ENCODE measurements at places on chromosomes 16 and 17. TPM values are rescaled to one million over a fixed set of nuclear protein-coding genes. Genes with fewer than 3 reads are reported as not detected.

DNA sequence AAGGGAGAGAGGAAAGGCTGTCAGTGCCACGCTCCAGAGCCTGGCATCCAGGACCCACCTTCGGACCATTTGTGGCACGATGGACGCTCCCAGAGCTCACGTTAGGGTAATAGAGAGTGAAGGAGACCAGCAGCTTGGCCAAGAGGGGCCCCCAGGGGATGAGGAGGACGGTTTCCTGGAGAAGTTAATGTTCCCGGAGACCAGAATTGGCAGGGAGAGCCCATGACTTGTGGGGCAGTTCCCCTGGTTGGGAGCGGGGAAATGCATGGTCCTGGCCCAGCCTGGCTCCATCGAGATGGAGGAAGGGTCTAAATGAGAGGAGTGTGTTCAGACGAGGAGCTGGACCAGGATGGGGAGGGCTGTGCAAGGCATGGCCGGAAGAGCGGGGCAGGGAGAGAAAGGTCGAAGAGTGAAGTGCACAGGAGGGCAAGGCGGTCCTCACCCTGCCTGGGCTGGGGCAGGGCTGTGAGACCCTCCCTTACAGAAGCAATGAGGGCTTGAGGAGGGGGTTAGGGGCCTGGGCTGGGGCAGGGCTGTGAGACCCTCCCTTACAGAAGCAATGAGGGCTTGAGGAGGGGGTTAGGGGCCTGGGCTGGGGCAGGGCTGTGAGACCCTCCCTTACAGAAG, 2.9 kb upstream of the HIC1 start:
- peak overlapping the region; percentile 57 for H3K4me3 ChIP-seq
- DNase-seq: no peak
- H3K27me3 ChIP-seq: no peaks in the 10 kb centered on the region
- peaks cover 18% of the 10 kb centered on the region for H3K4me1 ChIP-seq
- no peaks in the 10 kb centered on the region for H3K36me3 ChIP-seq
- H3K27ac ChIP-seq: no peak overlapping the region

DNA sequence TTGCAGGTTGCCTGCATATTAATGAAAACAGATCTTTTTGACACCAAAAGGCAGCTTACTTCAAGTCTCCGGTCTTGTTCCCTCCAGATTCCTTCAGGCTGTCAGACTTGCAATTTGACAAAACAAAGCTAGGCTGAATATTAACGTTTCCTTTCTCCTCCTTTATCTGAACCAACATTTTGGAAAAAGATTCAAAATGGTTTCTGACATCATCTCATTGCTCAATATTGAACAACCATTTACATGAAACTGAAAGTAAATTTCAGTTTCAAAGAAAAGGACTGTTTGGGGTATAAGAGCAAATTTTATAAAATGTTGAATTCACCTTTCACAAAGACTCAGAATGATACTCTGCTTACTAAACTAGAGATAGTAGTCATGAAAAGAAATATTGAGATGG, 521.8 kb downstream of the KCNJ2 start:
- H3K4me1 ChIP-seq: no peaks in the 10 kb centered on the region
- no peak for DNase-seq
- H3K36me3 ChIP-seq: no peaks in the 10 kb centered on the region
- no peak overlapping the region for H3K4me3 ChIP-seq
- no peaks in the 10 kb centered on the region for H3K27me3 ChIP-seq
- no peak overlapping the region for H3K27ac ChIP-seq

- no peak overlapping the region for H3K27ac ChIP-seq
- DNase-seq: no peak
- peaks cover 44% of the 10 kb centered on the region for H3K27me3 ChIP-seq
- no peaks in the 10 kb centered on the region for H3K4me1 ChIP-seq
- H3K4me3 ChIP-seq: no peak overlapping the region
Measured at GRCh38 chr16:22653876-22654275, 143.2 kb downstream of the NPIPB5 start.

Gene GAS2L2
- total RNA-seq: 0.15 TPM

Gene ETV4
- 1.6 TPM for total RNA-seq

GRCh38 chr17:42311240-42312034, 23.1 kb downstream of the STAT5A start:
- peak overlapping the region; percentile 81 for H3K27ac ChIP-seq
- H3K4me1 ChIP-seq: peaks cover 29% of the 10 kb centered on the region
- peak; percentile 84 for DNase-seq
- no peak overlapping the region for H3K4me3 ChIP-seq
- H3K27me3 ChIP-seq: no peaks in the 10 kb centered on the region

- peaks cover 66% of the 10 kb centered on the region for H3K27me3 ChIP-seq
- H3K36me3 ChIP-seq: no peaks in the 10 kb centered on the region
- DNase-seq: no peak
- H3K4me1 ChIP-seq: no peaks in the 10 kb centered on the region
Measured at GRCh38 chr17:49157784-49158183, 25.2 kb downstream of the B4GALNT2 start.

GRCh38 chr17:47630614-47631013, 19.1 kb upstream of the KPNB1 start:
- no peak for DNase-seq
- H3K27ac ChIP-seq: no peak overlapping the region
- no peak overlapping the region for H3K4me3 ChIP-seq
- no peaks in the 10 kb centered on the region for H3K27me3 ChIP-seq
- H3K4me1 ChIP-seq: peaks cover 2% of the 10 kb centered on the region

- H3K27me3 ChIP-seq: no peaks in the 10 kb centered on the region
- DNase-seq: no peak
Measured at GRCh38 chr17:202501-202951, 21.1 kb upstream of the DOC2B start.

DNA sequence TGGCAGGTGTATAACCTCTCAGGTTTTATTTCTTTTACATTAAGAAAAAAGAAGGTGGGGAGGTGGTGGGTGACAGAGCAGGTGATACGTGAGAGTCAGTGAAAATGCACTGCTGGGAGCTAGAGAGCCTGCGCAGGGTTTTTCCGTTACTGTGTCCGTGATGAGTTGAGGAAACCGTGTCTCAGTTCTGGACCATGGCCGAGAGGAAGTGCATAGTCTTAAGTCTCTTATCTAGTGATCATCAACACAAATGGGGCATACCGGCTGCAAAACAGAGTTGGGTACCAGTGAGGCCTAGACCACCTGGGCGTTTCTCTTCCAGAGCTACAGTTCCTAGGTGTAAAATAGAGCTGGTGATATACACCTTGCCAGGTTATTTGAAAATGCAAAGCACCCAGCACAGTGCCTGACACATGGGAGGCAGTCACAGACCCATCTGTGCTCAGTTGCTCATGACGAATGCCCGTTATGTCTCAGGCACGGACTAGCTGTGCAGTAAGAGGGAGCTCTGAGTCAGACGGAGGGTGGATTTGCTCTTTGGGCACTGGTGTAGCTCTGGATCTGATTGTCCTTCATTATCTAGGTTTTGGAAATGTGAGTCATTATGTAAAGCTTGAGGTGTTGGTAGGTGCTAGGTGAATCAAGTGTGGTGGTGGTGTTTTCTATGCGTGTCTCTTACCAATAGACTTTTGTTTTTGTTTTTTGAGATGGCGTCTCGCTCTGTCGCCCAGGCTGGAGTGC, 60.9 kb downstream of the RPTOR start:
- H3K36me3 ChIP-seq: no peaks in the 10 kb centered on the region
- peaks cover 3% of the 10 kb centered on the region for H3K4me1 ChIP-seq
- no peaks in the 10 kb centered on the region for H3K27me3 ChIP-seq
- no peak for DNase-seq

DNA sequence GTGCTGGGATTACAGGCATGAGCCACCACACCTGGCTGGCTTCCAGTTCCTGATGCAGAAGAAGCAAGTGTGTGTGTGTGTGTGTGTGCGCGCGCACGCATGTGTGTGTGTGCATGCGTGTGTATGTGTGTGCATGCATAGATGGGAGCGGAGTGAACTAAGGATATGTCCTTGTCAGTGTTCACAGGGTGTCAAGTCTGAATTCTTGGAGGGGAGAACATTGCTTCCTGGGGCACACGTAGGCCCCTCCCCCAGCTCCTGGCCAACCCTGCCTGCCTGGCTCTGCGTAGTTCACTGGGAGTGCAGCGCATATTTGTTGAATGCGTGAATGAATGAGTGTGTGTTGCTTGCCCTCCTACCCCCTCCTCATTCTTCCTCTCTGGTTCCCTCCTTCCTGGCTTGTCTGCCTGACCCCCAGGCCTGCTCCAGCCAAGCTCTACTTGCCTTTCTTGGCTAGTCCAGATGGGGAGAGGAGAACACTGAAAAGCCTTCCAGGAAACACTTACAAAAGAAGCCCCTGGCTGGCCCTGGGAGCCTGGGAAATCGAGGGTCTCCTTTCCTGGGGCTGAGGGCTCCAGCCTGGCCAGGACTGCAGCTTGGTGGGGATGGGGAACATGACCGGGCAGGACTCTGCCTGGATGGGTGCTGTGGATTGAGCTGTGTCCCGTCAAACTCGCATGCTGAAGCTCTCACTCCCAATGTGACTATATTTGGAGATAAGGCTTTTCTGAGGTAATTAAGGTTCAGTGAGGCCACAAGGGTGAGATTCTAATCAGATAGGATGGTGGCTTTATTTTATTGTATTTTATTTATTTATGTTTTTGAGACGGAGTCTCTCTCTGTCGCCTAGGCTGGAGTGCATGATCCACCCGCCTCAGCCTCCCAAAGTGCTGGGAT, 27.9 kb downstream of the IGFBP4 start:
- no peak overlapping the region for H3K4me3 ChIP-seq
- DNase-seq: no peak
- no peak overlapping the region for H3K27ac ChIP-seq
- H3K27me3 ChIP-seq: no peaks in the 10 kb centered on the region

DNA sequence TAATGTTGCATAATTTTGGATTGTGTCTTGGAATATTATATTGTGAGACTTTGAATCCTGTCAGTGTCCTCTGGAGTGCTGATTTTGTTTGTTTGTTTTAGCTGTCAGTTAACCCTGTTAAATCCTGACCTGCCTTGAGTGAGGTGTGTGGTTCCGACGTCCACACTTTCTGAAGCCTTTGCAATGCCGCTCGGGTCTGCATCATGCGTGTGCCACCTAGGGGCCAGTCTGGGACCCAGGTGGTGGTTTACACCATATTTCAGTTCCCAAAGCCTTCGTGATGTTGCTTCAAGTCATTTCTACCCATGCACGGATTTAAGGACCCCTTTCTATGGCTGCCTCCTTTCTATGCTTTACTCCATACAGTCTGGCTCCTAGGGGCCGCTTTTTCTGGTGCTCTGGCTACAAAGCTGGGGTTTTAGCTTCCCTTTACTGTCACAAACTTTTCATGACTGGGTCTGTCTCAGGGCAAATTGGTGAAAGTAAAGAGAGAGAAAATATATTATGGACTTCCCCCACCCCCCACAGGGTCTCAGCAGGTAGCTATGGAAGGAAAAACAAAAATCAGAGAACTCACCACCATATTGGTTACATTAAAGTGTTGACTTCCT, 11.4 kb upstream of the OR4D1 start:
- no peaks in the 10 kb centered on the region for H3K36me3 ChIP-seq
- no peaks in the 10 kb centered on the region for H3K4me1 ChIP-seq
- DNase-seq: no peak
